ENCODE measurements at places on chromosomes 7 and 10.

DNA sequence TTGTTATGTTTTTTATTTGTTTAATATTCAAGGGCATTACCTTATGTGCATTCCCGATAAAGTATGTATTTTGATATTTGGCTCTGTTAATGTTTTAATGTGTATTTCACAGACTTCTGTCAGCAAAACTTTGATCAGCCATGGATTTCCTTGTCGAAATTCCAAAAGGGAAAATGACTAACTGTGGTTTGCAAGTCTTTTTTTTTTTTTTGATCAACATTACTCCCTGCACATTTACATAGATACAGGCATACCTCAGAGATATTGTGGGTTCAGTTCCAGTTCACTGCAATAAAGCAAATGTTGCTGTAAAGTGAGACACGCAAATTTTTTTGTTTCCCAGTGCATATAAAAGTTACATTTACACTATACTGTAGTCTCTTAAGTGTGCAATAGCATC is 351.9 kb downstream of the CXCL12 start:
- DNase-seq: no peak

GRCh38 chr10:133528845-133529575 is 1.8 kb downstream of the CYP2E1 start:
- DNase-seq: no peak

DNA sequence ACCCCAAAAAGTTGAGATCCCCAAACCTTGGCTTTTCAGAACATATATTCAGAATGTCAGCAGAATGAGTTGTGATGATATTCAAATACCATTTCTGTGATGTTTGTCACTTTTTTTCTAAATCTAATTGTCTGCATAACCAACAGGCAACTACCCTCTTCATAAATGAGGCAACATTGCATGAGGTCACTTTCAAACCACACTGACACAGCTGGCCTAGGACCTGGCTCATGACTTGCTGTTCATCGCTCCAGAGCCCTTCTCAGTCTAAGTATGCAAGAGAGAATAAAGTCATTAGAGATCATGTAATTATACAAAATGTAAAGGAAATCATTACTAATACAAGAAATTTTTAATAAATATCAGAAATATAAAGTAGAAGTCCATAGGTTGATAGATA is 681.9 kb downstream of the GRM8 start:
- no peak for DNase-seq

GRCh38 chr7:29337546-29338116 is 143.1 kb downstream of the CHN2 start:
- no peak for DNase-seq

DNA sequence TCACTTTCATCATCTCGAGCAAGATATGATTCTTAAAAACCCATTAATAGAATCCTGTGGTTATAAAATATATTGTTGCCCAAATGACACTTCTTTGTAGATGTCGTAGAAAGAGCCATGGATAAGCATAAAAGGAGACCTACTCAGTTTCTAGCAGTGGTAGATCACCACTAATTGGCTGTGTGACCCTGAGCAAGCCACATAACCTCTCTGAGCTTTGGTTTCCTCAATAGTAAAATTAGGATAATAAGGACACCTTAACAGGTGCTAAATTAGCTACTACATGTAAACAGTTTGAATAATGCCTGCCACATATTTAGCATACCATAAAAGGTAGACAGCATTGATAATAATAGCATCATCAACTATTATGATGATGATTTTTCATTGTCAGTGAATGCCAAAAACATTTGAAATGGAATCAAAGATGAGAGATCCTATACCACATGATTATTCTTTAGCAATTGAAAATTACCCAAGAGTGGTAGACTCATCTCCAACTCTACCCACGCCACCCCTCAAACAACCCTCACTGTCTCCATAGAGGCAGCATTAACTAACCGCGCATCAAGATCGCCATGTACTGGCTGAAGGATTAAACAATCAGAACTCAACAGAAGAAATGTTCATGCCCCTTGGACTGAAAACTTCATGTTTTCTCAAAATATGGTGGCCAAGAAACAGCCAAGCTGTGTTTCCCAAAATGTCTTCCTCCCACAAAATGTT is 45.8 kb downstream of the CHST15 start:
- no peak for DNase-seq

DNA sequence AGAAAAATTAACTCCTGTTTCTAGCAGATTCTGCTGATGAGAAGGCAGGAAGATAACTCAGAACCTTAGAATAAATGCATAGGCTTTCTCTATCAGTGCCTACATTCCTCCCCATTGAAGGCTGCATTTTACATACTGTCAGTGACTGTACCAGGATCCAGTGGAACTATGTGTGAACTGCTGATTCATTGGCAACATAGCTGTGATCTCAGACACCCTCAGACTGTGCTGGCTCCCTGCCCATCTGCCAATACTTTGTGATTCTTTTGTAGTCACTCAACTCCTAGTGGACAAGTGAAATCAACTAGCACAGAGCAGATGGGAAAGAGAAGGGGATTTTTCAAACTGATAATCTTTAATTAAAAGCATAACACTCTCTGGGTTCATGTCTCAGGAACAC is 375.8 kb downstream of the MDFIC start:
- DNase-seq: no peak

GRCh38 chr7:143015084-143015483 is 11.8 kb downstream of the OR9A2 start:
- no peak for DNase-seq

DNA sequence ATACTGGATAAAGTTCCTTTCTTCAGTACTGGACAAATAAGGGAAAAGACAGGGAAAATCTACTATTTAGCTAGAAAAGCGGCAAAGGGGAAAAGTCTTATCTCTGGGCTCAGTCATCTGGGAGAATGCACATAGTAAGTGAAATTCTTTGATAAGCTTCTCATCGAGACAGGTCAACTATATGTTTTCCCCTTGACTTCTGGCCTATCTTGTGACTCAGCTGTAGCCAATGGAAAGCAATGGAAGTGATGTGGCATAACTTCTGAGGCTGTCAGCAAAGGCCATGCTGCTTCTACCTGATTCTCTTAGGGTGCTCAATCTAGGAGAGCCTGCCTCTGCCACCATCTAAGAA is 91.9 kb downstream of the PCGF5 start:
- no peak for DNase-seq

- no peak for DNase-seq
Observed at GRCh38 chr10:128549101-128549608, 422.9 kb upstream of the MKI67 start.

- no peak for DNase-seq
Observed at GRCh38 chr10:59971915-59972314, 65.6 kb upstream of the CCDC6 start.

- no peak for DNase-seq
Observed at GRCh38 chr7:36942025-36942424, 217.7 kb upstream of the AOAH start.

DNA sequence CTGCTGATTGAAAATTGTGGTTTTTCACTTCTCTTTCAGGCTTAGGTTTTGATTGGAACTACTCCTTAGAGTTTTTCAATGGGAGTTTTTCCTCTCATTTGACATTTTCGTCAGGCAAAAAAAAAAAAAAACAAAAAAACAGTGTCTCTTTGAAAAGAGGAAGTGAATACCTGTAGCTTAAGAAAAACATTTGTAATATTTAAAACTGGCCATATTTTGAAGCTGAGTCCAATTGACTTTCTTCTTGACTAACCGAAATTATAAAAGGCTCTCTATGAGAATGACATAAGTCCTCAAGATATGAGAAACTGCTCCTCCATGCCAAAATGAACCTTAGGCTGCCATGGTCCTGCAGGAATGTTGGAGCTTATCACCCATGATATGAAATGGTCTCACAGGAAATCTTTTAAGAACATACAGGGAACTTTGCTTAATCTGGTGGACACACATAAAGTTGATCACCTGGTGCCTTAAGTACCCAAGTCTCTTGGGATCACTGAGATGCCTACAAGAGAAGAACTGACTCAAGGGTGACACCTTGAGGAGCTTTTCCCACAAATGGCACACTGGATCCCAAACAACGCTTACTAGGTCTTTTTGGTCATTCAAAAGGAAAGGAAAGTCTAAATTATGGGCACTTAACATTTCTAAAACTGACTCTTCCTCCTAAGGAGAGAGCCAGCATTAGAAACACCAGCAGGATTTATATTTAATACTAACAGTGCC is 263.4 kb downstream of the CDC14C start:
- DNase-seq: no peak

DNA sequence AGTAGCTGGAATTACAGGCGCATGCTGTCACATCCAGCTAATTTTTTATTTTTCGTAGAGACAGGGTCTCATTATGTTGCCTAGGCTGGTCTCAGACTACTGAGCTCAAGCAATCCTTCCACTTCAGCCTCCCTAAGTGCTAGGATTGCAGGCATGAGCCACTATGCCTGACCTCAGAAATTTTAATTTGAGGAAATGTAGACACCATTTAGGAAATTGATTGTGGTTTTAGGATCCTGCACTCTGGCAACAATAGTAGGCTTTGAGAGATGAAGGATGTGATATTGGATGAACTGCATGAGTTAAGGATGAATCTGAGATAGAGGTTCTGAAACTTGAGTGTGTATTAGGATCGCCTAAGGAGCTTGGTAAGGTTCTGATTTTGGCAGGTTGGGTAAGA is 66.5 kb downstream of the PPP1R9A start:
- no peak for DNase-seq

GRCh38 chr10:77819210-77820112 is 107.1 kb downstream of the DLG5 start:
- DNase-seq: no peak

All from stimulated activated CD8-positive, alpha-beta memory T cell treated with anti-CD3 and anti-CD28 coated beads, Interleukin-2, amount 100 ng/mL, for 1 hour (primary cell).